Kidney (tissue), 22 donors: ENCODE measurements at places on chromosomes 1 and 21.

DNA sequence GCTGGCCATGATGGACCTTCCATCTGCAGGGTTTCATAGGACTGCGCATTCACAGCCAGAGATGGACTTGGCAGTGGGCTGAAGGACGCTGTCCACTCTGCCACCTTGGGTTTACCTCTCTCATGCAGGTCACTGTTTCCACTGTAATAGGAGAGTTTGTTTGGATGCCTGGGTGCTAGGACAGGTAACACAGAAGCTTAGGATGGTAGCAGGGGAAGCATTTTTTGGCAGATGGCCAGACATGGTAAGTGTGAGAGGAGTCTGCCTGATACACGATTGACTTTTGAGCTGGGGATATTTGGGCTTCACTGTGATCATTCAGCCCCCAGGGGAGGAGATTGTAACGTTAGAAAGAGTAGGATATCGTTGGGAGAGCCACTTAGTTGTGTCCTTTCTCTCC lies 11.8 kb downstream of the PSEN2 start:
- DNase-seq, result no peak
- H3K4me3 ChIP-seq, result peak overlapping the region; percentile 52
- H3K36me3 ChIP-seq, result no peaks in the 10 kb centered on the region

DNA sequence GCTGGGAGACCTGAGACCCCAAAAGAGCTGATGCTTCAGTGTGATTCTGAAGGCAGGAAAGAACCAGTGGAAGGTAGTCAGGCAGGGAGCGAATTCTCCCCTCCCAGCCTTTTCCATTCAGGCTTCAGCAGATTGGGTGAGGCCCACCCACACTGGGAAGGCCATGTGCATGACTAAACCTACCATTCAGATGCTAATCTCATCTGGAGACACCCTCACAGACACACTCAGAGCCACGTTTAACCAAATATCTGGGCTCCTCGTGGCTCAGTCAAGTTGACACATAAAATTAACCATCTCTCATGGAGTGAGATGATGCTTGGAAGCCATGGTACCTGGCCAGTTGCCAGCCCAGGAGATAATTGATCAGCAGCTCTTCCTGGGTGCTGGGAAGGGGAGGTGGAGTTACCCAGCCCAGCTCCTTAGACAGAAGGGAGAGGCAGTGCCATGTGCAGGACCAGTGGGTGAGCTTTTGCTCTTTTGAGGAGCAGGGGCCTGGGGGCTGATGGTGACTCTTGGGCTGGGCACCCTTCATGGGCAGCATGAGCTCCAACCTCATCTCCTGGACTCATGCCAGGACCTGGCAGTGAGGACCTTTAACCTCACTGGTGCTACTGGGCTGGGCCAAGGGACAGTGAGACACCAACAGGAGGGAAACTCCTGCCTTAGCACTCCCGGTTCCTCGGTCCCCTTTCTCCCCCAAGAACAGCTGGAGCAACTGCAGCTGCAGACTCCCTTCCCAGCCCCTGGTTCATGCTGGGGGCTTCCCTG lies 89.0 kb upstream of the ACTL8 start:
- H3K4me1 ChIP-seq, result peaks cover 2% of the 10 kb centered on the region
- H3K36me3 ChIP-seq, result peaks cover 4% of the 10 kb centered on the region
- H3K4me3 ChIP-seq, result no peak overlapping the region
- no peak for DNase-seq
- H3K27me3 ChIP-seq, result no peaks in the 10 kb centered on the region
- H3K27ac ChIP-seq, result no peak overlapping the region

GRCh38 chr1:6292102-6292501 lies 31.2 kb upstream of the GPR153 start:
- H3K27me3 ChIP-seq, result no peaks in the 10 kb centered on the region
- H3K27ac ChIP-seq, result no peak overlapping the region
- H3K4me1 ChIP-seq, result no peaks in the 10 kb centered on the region
- peaks cover 3% of the 10 kb centered on the region for H3K36me3 ChIP-seq

- no peaks in the 10 kb centered on the region for H3K36me3 ChIP-seq
- peak; percentile 56 for DNase-seq
- H3K4me1 ChIP-seq, result peaks cover 11% of the 10 kb centered on the region
- H3K4me3 ChIP-seq, result no peak overlapping the region
These were observed 45.0 kb downstream of the XCL1 start for GRCh38 chr1:168621356-168621755.

- H3K4me1 ChIP-seq, result peaks cover 1% of the 10 kb centered on the region
- H3K27ac ChIP-seq, result no peak overlapping the region
- H3K36me3 ChIP-seq, result no peaks in the 10 kb centered on the region
These were observed 131.6 kb downstream of the BEND5 start for GRCh38 chr1:48644905-48645605.

- H3K4me3 ChIP-seq, result no peak overlapping the region
- H3K36me3 ChIP-seq, result no peaks in the 10 kb centered on the region
- DNase-seq, result no peak
- no peaks in the 10 kb centered on the region for H3K4me1 ChIP-seq
These were observed 40.4 kb downstream of the KIAA0040 start for GRCh38 chr1:175152006-175152652.

DNA sequence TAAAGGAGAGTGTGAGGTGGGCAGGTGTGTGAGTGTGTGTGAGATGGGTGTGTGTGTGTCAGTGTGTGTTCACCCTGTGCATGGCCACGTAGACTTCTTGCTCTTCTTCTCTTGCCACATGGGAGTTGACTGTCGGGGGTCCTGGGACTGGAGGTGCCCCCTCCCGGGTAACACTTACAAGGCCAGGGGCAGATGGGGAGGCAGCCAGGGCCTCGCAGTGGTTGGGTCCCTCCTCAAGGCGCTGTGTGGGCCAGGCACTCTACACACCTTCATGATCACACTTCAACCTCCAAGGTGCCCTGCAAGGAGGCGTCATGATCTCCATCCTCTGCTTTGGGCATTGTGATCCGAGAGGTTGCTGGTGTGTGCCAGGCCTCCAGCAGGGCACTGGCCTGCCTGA lies 2.3 kb downstream of the PLA2G2F start:
- H3K4me3 ChIP-seq, result no peak overlapping the region
- H3K27me3 ChIP-seq, result no peaks in the 10 kb centered on the region
- no peaks in the 10 kb centered on the region for H3K36me3 ChIP-seq
- H3K27ac ChIP-seq, result no peak overlapping the region

GRCh38 chr1:206754011-206754410 lies 16.6 kb upstream of the IL19 start:
- H3K27me3 ChIP-seq, result no peaks in the 10 kb centered on the region
- DNase-seq, result no peak
- no peaks in the 10 kb centered on the region for H3K36me3 ChIP-seq
- no peaks in the 10 kb centered on the region for H3K4me1 ChIP-seq
- no peak overlapping the region for H3K27ac ChIP-seq
- no peak overlapping the region for H3K4me3 ChIP-seq

DNA sequence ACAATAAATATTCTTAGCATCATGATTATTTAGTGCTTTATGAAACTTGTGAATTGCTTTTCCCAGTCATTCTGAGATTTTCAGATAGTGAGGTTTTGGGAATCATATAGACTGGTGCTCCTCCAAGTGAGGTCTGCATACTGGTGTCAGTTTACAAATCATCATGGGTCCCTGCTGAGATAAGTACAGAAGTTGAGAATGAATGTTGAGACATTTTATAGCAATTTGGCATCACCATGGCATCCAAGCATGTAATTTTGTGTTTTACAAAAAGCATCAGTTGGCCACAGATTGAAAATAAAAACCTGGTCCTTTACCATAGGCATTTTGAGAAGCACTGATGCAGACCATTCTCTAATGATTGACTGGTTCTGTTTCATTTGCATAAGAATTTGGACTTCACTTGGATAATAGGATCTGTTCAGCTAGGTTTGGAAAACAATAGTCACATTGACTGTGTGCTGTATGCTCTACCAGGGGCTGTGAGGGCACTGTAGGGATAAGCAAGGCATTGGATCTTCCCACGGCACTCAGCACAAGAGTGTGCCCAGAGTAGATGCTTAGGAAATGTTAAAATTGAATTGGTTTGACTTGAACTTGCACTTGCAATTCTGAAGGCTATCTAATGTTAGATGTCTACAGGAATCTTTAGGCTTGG lies 79.0 kb upstream of the JUN start:
- peaks cover 5% of the 10 kb centered on the region for H3K4me1 ChIP-seq
- no peak for DNase-seq
- no peak overlapping the region for H3K27ac ChIP-seq
- H3K36me3 ChIP-seq, result no peaks in the 10 kb centered on the region
- no peak overlapping the region for H3K4me3 ChIP-seq

DNA sequence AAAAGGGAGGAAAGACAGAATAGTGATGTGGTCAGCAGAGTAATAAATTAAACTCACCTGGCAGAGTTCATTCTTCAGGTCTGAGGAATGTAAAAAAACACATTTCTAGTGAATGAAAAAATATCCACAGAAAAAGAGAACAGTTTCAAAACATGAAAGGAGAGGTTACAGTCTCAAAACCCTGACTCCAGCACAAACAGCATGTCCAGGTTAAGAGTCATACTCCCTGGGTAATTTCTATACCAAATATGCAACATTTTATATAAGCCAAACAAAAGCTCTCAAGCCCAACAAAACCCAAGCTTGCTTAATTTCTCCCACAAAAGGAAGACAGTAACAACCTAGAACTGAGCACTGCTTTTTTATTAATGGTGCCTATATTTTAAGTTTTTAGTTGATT lies 173.0 kb downstream of the NTMT2 start:
- H3K27me3 ChIP-seq, result no peaks in the 10 kb centered on the region
- no peak overlapping the region for H3K4me3 ChIP-seq
- no peak for DNase-seq
- no peaks in the 10 kb centered on the region for H3K36me3 ChIP-seq

GRCh38 chr1:55484173-55484572 lies 269.0 kb upstream of the USP24 start:
- no peak overlapping the region for H3K4me3 ChIP-seq
- peaks cover 10% of the 10 kb centered on the region for H3K4me1 ChIP-seq
- no peak for DNase-seq
- H3K36me3 ChIP-seq, result no peaks in the 10 kb centered on the region

DNA sequence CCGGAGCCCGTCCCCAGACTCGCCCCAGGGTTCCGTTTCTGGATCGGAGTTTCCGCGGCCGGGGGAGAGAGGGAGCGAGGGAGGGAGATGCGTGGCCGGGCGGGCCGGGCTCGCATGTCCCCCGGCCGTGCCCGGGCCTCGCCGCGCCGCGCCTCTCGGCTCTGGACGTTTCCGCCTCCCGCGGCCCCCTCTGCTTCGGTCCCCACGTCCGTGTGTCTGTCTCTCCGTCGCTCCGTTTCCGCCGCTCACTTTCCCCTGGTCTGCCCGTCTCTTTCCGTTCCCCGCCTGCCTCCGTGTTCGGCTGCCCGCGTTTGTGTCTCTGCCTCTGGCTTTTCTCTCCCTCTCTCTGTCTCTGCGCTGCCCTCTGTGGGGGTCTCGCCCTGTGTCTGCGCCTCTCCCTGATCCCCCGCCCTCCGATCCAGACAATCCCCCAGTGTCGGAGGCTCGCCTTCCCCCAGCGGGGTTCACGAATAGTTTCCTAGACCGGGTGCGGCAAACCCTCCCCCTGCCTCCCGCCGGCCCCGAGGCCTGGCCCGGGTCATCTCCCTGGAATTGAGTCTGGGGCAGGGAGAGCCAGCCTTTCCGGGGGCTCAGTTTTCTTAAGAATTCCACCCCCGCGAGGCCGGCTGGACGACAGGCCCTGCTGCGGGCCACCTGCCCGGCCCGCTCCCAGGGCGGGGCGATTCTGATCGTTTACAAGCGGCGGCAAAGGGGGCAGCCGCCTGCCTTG lies 735 bp downstream of the NBL1 start:
- no peaks in the 10 kb centered on the region for H3K27me3 ChIP-seq
- H3K27ac ChIP-seq, result peak overlapping the region; percentile 32
- H3K4me3 ChIP-seq, result peak overlapping the region; percentile 34
- DNase-seq, result peak; percentile 67
- no peaks in the 10 kb centered on the region for H3K36me3 ChIP-seq

DNA sequence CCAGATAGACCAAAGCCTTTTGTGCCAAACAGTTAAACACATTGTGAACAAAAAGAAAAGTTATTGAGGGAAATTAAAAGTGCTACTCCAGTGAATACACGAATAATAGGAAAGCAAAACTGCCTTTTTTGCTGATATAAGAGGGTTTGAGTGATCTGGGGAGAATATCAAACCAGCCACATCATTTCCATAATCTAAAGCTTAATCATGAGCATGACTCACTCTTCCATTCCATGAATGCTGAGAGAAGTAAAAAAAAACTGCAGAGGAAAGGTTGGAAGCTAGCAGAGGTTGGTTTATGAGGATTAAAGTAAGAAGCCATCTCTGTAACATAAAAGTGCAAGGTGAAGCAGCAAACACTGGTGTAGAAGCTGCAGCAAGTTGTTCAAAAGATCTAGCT lies 350.6 kb upstream of the NCAM2 start:
- H3K27me3 ChIP-seq, result no peaks in the 10 kb centered on the region
- H3K36me3 ChIP-seq, result no peaks in the 10 kb centered on the region
- H3K27ac ChIP-seq, result no peak overlapping the region
- H3K4me3 ChIP-seq, result no peak overlapping the region
- H3K4me1 ChIP-seq, result no peaks in the 10 kb centered on the region
- DNase-seq, result no peak

GRCh38 chr1:157133426-157133825 lies 4.8 kb downstream of the ETV3 start:
- H3K36me3 ChIP-seq, result peaks cover 8% of the 10 kb centered on the region
- H3K4me1 ChIP-seq, result peaks cover 15% of the 10 kb centered on the region
- no peaks in the 10 kb centered on the region for H3K27me3 ChIP-seq
- H3K4me3 ChIP-seq, result no peak overlapping the region

GRCh38 chr1:178172939-178173338 lies 79.0 kb downstream of the RASAL2 start:
- H3K27ac ChIP-seq, result no peak overlapping the region
- no peaks in the 10 kb centered on the region for H3K27me3 ChIP-seq
- no peaks in the 10 kb centered on the region for H3K36me3 ChIP-seq
- no peak for DNase-seq
- H3K4me1 ChIP-seq, result no peaks in the 10 kb centered on the region
- H3K4me3 ChIP-seq, result no peak overlapping the region

- H3K27ac ChIP-seq, result no peak overlapping the region
- no peak overlapping the region for H3K4me3 ChIP-seq
- peaks cover 5% of the 10 kb centered on the region for H3K4me1 ChIP-seq
- no peaks in the 10 kb centered on the region for H3K27me3 ChIP-seq
- peaks cover 6% of the 10 kb centered on the region for H3K36me3 ChIP-seq
These were observed 16.1 kb downstream of the UTP11 start for GRCh38 chr1:38028671-38029070.
